ENCODE measurements at places on chromosomes 16 and 17.

- no peak for DNase-seq
These were observed 19.1 kb downstream of the GPR142 start for GRCh38 chr17:74386386-74386785.

DNA sequence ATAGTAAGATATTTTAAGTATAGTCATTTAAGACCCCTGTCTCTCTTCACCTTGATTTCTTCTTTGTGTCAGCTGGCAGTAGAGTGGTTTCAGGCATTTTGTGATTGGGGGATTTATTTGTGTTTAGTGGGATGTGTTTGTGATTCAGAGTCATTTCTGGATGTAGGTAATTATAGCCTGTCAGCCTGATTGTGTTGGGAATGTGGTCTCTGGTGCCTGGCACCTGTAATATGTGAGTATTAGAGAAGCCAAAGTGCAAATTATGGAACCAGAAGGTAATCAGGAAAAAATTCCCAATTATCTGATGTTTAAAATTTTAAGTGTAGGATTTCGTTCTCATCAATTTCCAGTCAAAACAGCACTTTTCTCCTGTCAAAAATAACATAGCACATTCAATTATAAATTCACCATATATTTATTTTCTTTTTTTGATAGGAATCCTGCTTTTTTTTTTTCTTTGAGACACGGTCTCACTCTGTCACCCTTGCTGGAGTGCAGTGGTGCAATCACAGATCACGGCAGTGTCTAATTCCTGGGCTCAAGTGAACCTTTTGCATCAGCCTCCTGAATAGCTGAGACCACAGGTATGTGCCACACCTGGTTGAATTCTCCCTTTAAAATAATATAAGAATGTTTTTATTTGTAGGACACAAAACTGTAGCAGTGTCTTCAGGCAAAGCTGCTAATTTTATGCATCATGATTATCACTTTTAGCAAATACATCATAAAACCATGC, 42.7 kb downstream of the ATF7IP2 start:
- no peak for DNase-seq

GRCh38 chr16:56848029-56848936, 16.7 kb upstream of the SLC12A3 start:
- DNase-seq = no peak

DNA sequence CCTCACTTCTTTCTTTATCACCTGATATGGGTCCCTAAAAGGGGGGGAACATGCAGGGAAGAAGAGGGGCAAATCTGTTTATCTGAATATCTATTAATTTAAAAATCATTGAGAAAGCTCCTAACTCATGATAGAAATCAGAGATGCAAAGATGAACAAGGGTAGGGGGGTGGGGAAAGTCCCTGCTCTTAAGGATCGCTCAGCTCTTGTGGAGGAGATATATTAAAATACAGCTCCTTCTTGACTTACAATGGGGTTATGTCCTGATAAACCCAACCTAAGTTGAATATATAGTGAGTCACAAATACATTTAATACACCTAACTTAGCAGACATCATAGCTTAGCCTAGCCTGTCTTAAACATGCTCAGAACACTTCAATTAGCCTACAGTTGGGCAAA, 237.5 kb downstream of the MAF start:
- DNase-seq = no peak

DNA sequence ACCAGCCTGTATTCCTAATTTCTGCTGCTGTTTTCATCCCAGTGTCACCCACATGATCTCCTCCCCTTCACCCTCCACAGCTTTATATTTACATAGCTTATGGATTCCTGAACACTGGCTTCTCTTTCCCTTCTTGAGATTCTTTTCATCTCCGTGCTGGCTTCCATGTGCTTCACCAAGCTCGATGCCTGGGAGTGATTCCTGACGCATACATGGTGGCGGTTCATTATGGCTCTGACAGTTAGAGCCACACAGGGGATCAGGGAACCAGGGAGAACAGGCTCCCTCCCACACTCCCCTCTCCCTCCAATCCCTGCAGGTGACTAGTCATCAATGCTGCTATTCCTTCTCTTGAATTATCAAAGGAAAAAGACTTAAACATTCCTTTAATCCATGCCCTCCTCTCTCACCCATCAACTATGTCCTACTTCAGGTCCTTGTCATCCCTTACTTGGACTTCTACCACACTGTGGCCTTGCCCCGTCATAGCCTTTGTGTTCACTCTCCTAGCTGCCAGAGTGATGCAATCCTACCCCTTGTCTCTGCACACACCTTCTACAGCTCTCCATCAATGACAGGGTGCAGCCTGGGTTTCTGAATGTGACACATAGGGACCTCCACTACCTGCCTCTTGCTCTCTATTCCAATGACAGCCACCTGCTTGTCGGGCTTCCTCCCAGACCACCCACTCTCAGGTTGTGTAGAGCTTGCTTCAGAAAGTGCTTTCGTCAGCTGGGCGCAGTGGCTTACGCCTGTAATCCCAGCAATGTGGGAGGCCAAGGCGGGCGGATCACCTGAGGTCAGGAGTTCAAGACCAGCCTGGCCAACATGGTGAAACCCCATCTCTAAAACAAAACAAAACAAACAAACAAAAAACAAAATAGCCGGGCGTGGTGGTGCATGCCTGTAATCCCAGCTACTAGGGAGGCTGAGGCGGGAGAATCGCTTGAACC, 43.6 kb downstream of the MYH13 start:
- no peak for DNase-seq

GRCh38 chr16:57598437-57598836, 30.0 kb upstream of the ADGRG1 start:
- DNase-seq = no peak

- DNase-seq = no peak
These were observed 25.0 kb upstream of the KCNJ16 start for GRCh38 chr17:70049801-70050591.

DNA sequence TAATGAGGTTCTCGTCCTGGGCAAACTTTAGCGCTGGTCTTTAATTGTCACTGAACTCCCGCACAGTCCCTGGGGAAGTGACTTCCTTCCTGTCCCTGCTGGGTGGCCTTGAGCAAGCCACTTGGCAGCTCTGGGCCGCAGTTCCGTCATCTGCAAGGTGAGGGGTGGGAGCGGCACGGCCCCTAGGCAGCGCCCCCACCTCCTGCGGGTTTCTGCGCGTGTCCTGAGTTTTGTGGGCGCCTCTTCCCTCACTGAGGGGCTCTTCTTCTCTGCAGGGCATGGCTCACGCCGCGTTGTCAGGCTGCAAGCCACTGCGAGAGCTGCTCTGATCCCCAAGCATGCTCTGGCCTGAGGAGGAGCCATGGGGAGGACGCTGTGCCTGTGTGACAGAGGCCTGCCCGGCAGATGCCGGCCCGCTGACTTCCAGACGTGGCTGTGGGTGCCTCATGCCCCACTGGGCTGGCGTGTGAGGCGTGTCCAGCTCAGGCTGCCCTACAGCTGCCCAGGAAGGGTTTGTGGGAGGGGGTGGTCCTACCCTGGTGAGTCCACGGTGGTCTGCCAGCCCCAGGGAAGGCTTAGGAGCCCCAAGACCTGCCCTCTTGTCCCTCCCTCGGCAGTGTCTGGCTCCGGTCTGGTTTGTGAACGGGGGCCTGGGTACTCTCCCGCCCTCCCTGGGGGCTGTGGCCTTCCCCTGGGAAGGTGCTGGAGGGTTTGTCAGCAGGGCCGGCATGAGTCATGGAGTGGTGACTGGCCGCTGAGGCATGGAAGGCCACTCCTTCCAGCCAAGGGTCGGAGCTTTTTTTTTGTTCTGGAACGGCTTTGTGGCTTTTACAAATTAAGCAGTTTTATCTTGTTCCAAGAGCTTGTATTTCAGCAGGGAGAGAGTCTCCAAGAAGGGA, 182.0 kb downstream of the SEC14L1 start:
- DNase-seq = no peak

GRCh38 chr17:34390649-34391048, 27.6 kb upstream of the CCL1 start:
- DNase-seq = no peak

- DNase-seq = no peak
These were observed 89.8 kb downstream of the KATNIP start for GRCh38 chr16:27639561-27640276.

DNA sequence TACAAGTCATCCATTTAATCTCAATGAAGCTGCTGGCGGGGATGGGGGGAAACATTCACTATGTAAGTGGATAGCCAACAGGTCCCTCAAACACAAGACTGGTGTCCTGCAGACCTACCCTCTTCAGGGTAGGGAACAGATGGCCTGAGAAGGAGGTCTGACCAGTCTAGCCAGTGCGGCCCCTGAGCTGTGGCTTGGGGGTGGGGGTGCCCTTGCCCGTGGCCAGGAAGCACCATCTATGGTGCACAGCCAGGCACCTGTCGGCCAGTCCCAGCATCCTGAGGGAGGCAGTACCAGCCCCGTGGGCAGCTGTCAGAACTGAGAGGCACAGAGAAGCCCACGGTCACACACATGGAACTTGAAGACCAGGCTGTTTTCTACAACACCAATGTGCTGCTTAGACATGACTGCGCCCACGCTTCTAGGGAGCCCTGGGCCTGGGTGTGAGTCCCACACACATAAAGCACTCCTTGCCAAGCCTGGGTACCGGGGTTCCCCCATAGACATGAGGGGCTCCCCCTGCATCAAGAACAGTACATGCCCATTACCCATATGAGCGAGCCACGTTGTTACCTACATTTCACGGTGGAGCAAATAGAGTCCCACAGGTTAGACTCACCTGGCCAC, 40.9 kb downstream of the RMI2 start:
- no peak for DNase-seq

DNA sequence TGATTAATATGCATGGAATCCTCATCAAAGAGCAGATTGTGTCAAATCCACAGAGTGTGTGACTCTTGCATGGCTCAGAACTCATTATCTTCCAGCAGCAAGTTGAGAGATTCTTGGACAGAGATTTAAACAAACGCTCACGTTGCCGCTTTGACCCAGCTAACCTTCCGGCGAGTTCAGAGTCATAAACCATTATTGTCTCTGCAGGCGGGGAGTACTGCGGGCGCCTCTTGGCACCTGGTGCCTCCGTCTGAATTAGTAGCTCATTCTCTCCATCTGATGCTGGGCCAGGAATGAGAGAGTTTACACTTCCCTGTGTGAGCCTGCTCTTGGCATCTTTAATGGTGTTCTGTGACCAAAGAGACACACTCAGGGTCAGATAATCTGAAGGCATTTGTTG, 138.6 kb upstream of the WSCD1 start:
- no peak for DNase-seq

GRCh38 chr17:72764632-72765041, 327.9 kb downstream of the SLC39A11 start:
- DNase-seq = no peak

GRCh38 chr17:67974598-67975066, 21.6 kb downstream of the C17orf58 start:
- no peak for DNase-seq

- DNase-seq = no peak
These were observed 2255.3 kb downstream of the TP53TG3F start for GRCh38 chr16:35714665-35715064.

DNA sequence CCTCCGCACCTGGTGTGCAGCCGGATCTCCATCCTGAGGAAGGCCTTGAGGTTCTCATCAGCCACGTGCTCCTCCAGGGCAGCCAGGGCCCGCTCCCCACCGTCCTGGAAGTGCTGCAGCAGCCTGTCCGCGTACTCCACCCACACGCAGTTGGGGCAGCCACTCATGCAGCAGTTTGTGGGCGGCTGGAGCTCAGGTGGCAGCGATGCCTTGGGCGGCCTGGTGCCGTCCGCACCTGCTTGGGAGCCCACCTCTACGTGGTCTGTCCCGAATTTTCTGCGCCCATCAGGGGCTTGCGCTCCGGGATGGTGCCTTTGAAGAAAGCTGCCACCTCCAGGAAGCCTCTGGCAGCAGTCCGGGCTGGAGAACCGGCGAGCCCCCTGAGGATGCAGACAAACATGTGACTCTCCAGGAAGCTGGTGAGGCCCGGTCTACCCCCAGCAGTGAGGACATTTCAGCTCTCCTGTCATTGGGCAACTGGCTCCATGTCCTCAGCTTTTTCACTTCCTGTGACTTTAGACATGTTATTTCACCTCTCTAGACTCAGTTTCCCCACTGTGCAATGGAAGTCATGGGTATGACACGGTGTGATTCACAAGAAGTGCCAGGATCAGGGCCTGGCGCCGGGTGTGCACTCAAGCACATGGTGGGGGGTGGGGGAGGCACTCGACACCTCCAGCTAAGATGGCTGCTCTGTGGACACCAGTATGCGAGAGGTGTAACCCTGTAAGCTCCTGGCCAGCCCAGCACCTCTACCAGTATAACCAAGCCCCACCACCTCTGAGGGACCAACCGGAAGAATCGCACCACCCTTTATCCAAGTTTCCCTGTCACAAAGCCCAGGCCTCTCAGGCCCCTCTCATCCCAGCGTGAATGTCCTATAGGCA, 957 bp downstream of the OXLD1 start:
- DNase-seq = no peak
